AG09319 (cell line): ENCODE measurements at places on chromosomes 5 and 9.
A peak's percentile ranks its signal among the peaks of the same experiment; 100 is the strongest.

- no peak for DNase-seq
Observed at GRCh38 chr5:71960195-71960594, 147.1 kb upstream of the MAP1B start.

GRCh38 chr9:14258156-14258555 is 55.8 kb downstream of the NFIB start:
- no peak for DNase-seq

DNA sequence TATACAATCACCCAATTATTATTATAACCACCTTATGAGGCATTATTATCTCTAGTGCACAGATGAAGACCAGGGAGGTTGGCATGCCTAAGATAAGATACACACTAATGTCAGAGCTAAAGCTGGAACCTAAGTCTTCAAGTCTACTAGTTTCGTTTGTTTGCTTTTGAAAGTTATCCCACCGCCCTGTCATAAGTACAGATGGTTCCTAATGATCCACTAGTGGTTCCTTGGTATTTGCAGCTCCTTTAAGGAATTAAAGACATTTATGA is 14.1 kb downstream of the NDUFA8 start:
- DNase-seq: no peak

- no peak for DNase-seq
Observed at GRCh38 chr9:77933019-77933418, 98.6 kb downstream of the GNAQ start.

- peak; percentile 66 for DNase-seq
Observed at GRCh38 chr9:72577212-72577753, 55.9 kb downstream of the TMC1 start.

- DNase-seq: peak; percentile 79
Observed at GRCh38 chr9:112061152-112061740, 113.9 kb downstream of the SUSD1 start.

- no peak for DNase-seq
Observed at GRCh38 chr9:31854187-31854586, 530.3 kb upstream of the ACO1 start.
